ENCODE measurements at places on chromosomes 1 and 21.

DNA sequence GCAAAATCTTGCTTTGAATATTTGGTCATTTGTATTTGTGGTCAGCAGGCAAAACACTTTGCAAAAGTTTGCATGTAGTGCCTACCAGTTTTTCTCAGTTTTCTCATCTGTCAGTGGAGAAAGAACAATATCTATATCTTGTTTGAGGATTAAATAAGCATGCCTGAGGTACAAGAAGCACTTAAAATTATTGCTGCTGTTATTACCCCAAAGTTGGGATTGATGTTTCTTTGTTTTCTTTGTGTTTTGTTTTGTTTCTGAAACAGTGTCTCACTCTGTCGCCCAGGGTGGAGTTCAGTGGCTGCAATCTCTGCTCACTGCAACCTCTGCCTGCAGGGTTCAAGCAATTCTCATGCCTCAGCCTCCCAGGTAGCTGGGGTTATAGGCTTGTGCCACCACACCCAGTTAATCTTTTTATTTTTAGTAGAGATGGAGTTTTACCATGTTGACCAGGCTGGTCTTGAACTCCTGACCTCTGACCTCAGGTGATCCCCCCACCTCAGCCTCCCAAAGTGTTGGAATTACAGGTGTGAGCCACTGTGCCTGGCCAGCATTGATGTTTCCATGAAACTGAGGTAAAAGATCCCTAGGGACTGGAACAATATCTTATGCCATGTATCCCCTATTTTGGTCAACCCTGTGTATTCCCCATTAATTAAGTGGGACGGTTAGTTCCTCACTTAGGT, 15.9 kb downstream of the RAP1A start:
- DNase-seq = no peak

- peak; percentile 58 for DNase-seq
Measured at GRCh38 chr1:207077470-207078377, 10.9 kb upstream of the C4BPB start.

GRCh38 chr1:204726478-204726877, 40.9 kb upstream of the LRRN2 start:
- no peak for DNase-seq

DNA sequence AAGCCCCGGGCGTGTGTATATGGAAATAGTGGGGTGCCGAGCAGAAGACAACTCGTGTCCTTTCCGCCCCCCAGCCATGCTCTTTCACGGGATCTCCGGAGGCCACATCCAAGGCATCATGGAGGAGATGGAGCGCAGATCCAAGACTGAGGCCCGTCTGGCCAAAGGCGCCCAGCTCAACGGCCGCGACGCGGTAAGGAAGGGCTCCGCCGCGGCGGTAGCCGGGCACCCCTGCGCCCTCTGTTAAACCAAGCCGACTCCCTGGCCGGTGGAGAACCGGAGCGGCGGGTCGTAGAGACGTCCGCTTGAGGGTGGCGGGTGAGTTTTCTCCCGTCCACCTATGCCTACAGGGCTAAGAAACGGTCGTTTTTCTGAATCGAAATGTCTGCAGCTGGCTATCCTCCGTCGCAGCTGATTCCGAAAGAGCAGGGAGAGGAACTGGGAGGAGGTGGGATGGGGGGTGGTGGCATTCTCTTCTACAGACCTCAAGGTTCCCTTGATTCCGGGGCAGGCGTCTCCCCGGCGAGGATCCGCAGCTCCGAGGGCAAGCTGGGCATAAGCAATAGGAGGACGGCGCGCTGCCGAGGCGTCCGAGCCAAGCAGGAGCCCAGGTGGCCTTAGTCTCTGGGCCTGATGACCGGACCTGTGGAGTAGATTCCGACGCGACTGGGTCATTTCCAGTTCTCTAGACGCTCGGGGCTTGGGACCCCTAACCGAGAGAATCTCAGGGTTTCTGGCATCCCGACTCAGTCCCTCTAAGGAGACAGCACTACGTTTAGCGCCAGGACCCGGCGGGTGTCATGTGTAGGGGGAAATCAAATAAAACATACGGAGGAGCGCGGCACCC, 856 bp downstream of the LHX9 start:
- DNase-seq = peak; percentile 25

- no peak for DNase-seq
Measured at GRCh38 chr21:30233228-30234020, 17.5 kb upstream of the CLDN8 start.

- no peak for DNase-seq
Measured at GRCh38 chr1:152096931-152097330, 8.1 kb upstream of the TCHHL1 start.

DNA sequence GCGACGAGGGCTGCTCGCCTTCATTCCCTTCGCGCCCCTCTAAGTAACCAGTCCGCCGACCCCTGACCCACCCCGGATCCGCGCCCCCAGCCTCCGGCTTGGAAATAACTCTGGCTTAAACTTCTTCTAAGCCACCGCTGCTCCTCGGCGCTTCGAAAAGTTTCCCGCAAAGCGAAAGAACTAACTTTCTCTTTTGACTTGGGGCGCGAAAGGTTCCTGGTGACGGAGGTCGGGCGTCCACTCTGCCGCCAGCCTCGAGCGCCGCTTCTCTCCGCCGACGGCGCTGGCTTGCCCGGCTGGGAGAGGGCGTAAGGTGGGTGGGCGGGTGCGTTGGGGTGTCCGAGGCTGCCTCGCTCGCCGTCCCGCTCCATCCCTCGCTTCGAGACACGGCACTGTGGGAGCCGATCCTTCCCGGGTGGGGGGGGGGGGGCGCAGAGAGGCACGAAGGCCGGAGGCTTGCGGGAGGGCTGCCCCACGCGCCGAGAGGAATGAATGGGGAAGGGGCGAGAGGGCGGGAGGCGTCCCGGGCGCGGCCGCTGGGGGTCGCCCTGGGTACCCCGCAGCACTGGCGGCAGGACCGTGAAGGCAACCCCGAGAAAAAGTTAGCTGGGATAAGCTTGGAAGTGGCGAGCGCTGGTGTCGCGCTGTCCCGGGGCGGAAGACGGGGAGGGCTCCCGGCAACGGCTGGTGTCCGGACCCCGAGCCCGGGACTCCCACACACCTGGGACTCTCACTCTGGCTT, 569 bp downstream of the ATF3 start:
- peak; percentile 57 for DNase-seq

- peak; percentile 63 for DNase-seq
Measured at GRCh38 chr1:203325026-203325417, 19.7 kb downstream of the BTG2 start.

GRCh38 chr1:51293898-51294515, 36.4 kb downstream of the TTC39A start:
- DNase-seq = no peak

GRCh38 chr1:206949208-206949607, 2.9 kb upstream of the PIGR start:
- DNase-seq = no peak

- no peak for DNase-seq
Measured at GRCh38 chr1:195130598-195130997, 1477.6 kb downstream of the KCNT2 start.

DNA sequence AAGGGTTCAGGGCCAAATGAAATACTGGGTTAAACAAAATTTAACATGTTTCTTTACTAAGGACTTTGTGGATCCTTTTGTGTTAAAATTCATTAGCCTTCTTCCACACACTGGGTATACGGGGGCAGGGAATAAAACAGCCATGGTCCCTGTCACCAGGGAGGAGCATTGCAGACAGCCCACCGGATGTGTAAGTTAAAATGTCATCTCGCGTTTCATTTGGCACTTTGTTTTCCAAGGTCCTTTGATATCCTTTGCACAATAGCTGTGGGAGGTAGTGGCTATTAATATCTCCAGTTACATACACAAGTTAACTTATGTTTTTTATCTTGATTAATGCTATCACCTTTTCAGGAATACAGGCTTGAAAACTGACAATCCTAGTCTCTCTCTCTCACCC, 172.7 kb downstream of the BARHL2 start:
- DNase-seq = no peak

- DNase-seq = no peak
Measured at GRCh38 chr1:86478416-86479156, 9.9 kb downstream of the CLCA1 start.

DNA sequence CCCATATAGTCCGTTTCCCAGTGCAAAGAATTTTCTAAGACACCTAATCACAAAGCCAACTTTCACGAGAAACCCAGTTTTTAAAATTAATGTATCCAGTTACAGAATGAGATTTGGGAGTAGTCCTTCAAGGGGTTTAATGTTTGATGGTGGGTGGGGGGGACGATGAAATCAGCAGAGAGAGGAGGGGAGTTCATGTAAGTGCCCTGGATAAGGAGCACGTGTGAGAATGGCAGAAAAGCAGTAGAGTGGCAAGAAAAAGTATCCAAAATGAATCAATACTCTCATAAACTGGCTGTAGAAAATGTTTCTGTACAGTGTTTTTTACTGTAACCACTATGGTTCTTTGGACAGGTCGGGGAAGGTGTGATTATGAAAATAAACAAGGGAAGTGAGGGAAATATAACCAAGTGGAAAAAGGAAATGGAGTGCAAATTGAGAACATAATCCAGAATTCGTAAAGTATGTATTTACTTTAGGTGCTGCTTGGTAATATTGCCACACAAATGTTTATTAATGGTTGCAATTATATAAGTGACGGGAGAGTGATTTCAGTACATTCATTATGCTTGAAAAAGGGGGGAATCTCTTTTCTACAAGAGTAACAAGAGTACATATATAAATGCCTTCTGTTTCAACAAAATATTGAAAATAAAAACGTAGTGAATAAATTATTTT, 118.7 kb upstream of the RRP15 start:
- DNase-seq = no peak

GRCh38 chr21:26587736-26588201, 14.7 kb upstream of the CYYR1 start:
- DNase-seq = no peak

DNA sequence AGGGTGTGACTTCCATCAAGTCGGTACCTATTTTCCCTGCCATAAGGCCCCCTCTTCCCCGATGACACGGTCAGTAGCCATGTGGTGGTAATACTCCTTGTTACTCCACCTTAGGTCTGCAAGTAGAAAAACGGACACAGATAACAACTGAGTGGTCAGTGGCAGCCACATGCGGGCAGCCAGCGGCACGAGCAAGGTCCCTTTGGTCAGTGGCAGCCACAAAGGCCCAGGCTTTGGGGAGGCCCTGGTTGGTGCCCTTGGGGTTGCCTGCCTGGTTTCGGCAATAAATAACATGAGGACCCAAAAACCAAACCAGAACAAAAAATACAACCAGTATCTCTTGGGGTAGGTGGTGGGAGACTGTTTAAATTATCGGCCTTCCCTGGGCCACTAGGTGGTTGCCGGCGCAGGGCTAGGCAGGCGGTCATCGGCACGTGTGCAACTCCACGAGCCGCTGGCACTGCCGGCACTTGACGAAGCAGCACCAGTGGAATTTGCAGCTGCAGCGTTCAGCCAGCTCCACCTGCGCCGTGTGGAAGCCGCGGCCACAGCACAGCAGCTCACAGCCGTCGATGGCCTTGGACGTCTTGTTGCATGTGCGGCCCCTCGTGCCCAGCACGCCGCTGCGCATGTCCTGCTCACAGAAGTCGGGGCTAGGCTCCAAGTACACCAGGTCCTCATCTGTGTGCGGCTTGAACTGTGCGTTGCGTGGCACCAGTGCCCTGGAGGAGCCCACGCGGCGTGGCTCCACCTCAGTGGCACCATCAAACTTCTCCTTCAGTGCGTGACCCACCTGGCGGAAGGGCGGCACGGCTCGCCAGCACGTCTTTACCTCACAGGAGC, 23.1 kb downstream of the WNT4 start:
- no peak for DNase-seq

- DNase-seq = no peak
Measured at GRCh38 chr1:94883691-94884090, 43.2 kb downstream of the CNN3 start.

- DNase-seq = no peak
Measured at GRCh38 chr1:157154940-157155514, 16.8 kb upstream of the ETV3 start.

DNA sequence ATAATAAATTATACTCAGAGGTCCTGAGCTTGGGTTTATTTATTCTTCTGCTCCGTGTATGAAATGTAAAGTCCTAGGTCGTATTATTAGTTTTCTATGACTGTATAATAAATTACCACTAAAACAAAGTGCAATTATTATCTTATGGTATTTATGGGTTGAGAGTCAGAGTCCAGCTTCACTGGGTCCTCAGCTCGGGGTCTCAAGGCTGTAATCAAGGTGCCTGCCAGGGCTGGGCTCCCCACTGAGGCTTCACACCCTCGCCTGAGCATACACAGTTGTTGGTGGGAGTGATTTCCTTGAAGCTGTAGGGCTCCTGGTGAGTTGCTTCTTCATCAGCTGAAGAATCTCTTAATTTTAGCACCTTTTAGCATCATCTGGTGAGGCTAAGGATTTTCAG, 15.2 kb downstream of the UBASH3A start:
- DNase-seq = no peak

DNA sequence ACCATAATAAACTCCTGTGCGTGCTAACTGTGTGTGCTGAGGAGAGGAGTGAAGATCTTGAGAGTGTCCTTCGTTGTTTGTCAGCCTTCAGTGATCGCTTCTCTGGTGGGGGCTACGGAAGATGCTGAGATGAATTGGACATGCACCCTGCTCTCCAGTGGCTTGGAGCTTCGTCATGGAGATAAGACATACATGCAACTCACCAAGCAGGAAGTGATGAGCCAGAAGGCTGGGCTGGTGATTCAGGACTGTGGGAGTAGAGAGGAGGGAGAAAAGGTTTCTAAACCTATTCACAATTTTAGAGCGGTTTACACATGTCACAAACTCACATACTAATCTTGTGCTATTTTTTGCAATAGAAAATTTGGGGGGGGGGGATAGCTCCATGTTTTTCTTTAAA, 128.9 kb upstream of the ADAR start:
- peak; percentile 60 for DNase-seq

DNA sequence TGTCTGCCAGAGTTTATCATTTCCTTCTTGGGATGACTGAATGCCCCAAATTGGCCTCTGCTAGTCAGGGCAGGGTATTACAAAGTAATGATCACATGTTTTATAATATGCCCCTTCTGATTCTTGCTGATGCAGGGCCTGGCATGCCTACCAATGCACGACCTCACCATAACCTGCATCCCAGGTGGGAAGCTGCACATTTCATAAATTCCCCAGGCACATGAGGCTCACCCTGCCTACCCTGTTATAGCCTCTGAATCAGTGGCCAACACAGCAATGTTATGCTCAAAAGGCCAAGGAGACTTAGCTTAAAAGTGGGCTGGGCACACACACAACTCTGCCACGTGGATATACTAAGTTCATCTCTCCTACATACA, 28.0 kb upstream of the XPR1 start:
- DNase-seq = no peak

DNA sequence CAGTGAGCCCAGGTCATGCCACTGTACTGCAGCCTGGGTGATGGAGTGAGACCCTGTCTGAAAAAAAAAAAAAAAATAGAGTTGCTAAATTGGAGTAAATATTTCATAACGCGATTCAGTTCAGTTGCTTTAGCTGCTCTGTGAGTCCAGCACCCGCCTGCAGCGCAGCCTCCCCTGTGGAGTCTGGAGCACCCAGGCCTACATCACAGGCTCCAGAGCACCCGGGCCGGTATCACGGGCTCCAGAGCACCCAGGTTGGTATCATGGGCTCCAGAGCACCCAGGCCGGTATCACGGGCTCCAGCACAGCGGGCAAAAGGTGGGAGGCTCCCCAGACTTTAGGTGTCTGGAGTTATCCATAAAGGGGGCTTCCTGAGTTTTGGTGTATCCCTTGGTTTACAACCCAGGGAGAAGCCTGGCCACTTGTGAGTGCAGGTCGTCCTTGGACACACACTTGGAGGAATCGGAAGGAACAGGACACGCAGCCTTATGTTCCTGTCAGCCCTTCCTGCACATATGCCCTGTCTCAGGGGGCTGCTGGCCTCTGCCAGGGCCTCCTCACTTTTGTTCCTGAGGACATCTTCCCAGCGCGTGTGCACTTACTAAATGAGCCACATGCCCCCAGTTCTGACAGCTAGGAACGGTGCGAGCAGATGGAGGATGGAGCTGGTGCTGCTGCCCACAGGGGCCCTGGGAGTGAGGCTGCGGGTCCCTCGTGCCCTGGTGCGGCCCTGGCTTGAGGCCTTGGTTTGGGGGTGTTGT, 25.1 kb downstream of the SKI start:
- DNase-seq = no peak
